ENCODE measurements at places on chromosomes 1 and 21.

DNA sequence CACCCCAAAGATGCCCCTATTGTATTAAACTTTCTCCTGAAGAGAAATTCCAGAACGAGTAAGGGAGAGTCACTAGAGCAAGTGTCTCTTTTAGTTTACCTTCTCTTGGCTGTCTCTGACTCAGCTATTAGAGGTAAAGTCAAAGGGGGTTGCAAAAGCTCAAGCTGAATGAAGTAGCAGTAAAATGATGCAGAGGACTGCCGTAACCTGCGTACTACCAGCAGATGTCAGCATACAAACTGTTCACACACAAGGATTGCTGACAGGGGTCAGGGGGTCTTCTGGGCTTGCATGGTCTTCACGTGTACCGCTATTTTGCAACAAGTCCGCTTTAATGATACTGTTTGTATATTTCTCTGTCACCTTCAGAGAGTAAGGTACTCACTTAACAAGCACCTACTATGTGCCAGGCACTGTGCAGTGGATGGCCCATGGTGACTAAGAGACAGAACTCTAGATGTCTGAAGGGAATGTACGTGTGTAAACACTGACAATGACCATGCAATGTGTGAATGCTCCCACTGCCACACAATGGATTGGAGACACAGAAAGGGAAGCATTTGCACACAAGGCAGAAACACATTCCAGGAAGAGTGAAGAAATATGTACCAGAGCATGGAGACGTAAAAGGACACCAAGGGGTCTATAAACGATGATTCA lies 34.9 kb downstream of the CHML start:
- no peak for DNase-seq

DNA sequence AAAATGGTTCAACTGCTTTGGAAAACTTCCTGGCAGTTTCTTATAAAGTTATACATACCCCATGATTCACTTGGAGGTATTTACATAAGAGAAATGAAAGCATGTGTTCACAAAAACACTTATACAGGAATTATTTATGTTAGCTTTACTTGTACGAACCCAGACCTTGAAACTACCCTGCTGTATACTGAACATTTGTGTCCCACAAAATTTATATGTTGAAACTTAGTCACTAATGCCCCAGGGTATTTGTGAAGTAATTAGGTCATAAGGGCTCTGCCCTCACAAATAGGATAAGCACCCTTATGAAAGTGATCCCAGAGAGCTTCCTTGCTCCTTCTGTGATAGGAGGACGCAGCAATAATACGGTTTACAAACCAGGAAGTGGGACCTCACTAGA lies 42.7 kb upstream of the B3GALT2 start:
- DNase-seq: no peak

DNA sequence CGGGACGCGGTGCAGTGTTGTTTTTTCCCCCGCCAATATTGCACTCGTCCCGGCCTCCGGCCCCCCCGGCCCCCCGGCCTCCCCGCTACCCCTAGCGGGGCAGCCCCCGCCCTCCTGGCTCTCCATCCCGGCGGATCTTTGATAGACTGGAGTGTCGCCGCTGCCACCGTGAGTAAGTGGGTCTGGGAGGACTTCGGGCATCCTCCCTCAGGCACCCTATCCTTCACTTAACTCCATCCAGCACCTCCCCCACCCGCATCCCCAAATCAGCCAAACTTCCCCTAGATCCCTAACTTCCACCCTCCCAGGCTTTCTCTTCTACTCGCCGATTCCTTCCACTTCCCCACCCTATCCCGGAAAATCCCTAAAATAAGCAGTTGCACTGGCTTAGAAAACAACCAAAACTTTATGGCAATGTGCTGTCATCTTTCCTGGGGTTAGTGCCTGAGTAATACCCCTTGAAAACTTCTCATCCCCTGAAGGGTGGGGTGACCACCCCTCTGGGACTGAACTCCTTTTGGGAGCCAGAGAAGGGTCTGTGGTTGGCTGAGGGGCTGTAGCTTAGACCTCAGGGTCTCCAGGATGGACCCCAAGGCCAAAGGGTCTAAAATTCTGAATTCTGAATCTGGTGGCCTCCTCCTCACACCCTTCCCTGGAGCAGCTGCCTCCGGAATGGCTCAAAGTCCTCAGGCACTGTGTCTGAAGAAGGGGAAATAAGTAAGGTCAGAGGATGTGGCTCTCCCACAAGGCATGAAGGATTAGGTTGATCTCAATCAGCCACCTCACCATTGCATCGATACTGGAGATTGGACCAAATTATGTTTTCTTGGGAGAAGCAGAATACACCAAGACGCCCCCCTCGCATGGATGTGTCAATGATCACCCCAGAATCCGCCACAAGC lies 12.2 kb downstream of the THBS3 start:
- no peak for DNase-seq

GRCh38 chr1:147236959-147237791 lies 5.3 kb upstream of the CHD1L start:
- peak; percentile 18 for DNase-seq

DNA sequence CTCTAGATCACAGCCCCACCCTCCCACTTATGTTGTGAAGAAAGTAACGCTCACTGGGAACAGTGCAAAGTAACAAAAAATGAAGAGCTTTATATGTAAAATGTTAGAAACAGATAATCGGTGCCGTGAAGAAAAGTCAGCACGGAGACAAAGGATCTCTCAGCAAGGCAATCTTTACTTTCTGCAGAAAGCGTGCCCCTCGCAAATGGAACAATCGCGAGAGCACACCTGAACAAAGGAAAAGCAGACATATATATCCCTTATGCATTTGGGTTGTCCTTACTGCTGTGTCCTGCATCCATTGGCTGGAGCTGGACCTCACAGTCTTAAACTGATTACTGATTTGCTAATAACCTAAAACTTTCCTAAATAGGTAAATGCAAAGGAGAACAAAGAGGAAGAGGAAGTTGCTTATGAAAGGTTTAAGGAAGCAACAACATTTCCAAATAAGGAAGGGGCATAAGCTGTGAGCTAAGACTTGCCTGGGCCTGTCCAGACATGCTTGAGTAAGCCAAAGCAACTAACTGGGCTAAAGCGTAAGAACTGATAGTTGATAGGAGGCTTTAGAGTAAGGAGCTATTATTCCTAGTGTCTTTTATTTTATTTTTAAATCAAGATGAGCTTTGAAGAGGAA lies 89.7 kb downstream of the GTF2B start:
- DNase-seq: no peak

- no peak for DNase-seq
Measured at GRCh38 chr1:169124459-169124858, 18.0 kb downstream of the ATP1B1 start.

DNA sequence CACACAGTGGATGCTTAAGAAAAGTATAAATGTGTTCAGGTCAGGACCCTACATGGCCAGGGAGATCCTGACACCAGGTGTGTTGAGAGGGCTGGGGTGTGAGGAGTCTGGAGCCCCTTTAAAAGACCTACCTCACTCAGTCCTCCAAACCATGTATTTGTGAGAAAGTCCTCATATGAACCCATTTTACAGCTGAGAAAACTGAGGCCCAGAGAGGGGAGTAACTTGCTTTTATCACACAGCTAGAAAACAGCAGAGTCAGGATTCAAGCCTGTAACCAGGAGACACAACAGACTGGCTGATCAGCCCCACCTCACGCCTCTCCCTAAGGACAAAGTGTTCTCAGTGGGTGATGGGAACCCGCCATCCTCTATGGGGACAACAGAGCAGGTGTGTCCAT lies 706.7 kb downstream of the PTPRU start:
- DNase-seq: no peak

DNA sequence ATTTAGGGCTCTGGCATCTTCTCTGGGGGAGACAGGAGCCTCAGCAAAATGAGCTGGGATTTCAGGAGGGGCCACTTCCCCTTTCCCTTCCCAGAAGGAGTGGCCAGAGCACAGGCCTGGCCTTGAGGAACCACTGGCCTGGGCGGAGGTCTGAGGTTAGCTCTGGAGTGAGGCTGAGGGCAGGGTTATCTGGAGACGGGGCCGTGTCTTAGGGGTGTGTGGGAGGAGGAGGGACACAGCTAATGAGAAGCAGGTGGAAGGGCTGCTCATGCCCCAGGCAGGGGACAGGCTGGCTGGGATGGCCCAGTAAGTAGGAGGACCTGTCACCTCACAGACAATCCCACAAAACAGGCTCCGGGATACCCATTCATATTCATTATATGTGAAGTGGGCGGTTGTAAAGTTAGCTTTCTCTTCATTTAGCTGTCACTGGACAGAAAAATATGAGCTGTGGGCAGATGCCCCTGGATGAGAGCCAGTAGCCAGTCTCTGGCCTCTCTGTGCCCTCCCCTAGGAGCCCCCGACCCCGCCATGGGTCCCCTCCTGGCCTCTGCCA lies 12.4 kb downstream of the ALX3 start:
- no peak for DNase-seq

DNA sequence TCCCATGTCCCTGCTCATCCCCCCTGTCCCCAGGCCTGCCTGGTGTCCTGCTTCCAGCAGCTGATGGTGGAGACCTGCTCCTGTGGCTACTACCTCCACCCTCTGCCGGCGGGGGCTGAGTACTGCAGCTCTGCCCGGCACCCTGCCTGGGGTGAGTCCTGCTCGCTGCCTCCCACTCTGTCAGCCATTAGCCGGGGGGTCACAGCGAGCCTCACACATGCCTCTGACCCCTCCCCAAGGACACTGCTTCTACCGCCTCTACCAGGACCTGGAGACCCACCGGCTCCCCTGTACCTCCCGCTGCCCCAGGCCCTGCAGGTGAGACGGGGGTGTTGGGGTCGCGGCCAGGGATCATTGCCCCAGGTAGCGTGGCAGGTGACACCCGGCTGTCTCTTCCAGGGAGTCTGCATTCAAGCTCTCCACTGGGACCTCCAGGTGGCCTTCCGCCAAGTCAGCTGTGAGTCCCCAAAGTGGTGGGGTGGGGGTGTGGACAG lies 10.0 kb downstream of the SCNN1D start:
- peak; percentile 84 for DNase-seq

- DNase-seq: peak; percentile 49
Measured at GRCh38 chr1:101264697-101265096, 27.9 kb downstream of the S1PR1 start.

GRCh38 chr21:29306920-29307319 lies 8.2 kb downstream of the BACH1 start:
- no peak for DNase-seq

DNA sequence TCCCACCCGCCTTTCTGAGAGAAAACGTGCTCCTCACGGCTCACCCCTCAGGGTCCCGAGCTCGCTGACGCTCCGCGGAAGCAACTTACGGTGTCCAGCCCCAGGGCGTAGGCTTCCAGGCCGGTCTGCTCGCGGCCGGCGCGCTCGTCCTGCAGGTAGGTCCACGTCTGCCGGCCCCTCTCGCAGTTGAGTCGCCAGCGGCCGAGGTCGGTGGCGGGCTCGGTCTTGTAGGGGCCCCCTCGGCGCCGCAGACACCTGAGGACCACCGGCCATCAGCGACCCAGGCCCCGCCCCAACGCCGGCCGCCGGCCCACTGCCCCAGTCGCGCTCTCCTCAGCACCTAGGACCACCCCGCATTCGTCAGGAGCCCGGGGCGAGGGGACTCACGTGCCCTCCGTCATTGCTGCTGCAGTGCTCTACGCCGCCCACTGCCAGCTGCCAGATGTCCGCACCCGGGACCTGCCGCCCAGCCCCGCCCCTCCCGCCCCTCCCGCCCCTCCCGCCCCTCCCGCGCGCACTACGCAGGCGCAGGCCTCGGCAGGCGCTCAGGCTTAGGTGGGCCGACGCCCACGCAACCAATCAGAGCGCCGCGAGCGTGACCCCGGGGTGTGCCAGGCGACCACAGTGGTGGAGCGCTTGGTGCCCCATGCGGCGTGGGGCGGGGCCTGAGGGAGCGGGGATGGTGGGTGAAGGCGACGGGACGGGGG lies at the start of gene LSS:
Gene LSS, minus strand, starts transcription at position 430 of the 707 bp plus-strand sequence. Its CDS starts 29 bp downstream, at position 401.
- peak; percentile 100 for DNase-seq

DNA sequence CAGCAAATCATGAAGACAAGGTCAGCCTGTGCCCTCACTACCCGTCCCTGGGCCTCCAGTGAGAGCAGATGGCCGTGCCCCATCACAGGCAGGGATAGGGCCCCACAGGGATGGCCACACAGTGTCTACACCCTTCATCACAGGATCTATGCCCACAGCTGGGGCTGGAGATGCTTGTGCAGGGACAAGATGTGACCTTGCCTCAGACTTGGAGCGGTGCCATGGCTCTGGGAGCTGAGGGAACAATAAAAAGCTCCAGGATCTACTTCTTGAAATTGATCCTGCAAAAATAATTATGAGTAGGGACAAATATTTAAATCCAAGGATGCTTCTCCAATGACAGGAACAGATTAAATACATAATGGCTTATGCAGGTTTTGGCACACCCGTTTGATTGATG lies 25.4 kb upstream of the TCEA3 start:
- no peak for DNase-seq

GRCh38 chr1:160541622-160542302 lies 18.7 kb upstream of the SLAMF6 start:
- no peak for DNase-seq

DNA sequence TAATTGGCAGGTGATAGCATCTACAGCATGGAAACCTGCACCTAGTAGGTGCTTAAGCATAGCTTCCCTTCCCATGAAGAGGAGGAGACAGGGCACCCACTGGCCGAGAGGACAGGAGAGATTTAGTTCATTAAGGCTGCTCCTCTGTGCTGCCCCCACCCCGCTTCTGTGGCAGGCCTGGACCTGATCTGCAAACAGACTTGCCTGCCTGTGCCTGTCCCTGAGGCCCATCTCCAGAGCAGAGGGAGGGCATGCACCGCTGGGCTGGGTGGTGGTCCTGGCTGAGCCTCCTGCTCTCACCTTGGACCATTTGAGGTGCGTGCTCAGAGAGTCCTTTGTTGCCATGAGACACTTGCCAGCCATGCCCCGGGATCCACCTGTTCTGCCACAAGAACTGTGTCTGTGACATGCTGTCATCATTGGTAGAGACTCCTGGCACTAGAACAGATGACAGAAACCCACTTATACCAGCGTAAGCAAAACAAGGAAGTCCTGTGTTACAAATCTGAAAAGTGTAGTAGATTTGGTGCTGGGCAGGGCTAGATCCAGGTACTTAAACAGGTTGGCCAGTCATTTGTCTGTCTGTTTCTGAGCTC lies 55.6 kb downstream of the PTPRF start:
- peak; percentile 31 for DNase-seq

GRCh38 chr1:21625390-21626190 lies 43.6 kb downstream of the RAP1GAP start:
- no peak for DNase-seq
